ENCODE measurements at places on chromosomes 1 and 21.

DNA sequence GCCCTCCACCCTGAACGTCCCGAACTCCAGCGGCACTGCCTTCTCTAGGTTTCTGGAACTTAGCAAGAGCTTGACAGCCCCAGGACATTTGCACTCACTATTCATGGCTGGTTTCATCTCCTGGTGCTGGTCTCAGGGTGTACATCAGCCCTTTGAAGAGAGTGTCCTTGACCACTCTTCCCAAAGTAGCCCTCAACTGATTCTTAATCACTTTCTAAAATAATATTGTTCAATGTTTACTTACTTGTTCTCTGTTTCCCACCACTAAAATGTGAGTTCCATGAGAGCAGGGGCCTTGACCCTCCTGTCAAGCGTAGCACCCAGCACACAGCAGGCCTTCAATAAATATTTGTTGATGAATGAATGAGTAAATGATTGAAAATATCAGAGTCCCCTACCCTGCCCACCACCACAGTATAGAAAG is 262.5 kb downstream of the RHOU start:
- DNase-seq, result no peak

- DNase-seq, result no peak
Measured at GRCh38 chr1:223180731-223181321, 37.8 kb upstream of the TLR5 start.

- no peak for DNase-seq
Measured at GRCh38 chr1:45014321-45015028, 2.4 kb downstream of the UROD start.

- DNase-seq, result no peak
Measured at GRCh38 chr21:35727830-35728229, 332.5 kb downstream of the SETD4 start.

DNA sequence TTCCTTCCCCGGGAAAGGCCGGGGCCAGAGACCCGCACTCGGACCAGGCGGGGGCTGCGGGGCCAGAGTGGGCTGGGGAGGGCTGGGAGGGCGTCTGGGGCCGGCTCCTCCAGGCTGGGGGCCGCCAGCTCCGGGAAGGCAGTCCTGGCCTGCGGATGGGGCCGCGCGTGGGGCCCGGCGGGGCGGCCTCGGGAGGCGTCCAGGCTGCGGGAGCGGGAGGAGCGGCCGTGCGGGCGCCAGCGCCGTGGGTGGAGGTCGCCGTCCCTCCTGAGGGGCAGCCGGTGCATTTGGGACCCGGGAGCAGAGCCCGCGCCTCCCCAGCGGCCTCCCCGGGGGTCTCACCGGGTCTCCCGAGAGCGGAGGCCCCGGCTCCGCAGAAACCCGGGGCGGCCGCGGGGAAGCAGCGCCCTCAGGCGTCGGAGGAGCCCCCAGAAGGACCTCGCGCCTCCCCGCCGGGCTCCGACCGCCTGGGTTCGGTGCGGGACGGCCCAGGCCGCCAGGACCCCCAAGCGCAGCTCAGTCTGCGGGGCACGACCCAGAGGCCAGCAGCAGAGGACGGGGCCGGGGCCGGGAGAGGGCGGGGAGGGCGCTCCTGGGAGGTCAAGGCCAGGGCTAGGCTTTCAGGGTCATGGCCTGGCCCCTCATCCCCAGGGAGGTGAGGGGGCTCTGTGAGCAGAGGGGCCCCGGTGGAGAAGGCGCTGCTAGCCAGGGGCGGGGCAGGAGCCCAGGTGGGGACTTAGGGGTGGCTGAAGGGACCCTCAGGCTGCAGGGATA is 7.2 kb upstream of the SLX9 start:
- DNase-seq, result no peak

- DNase-seq, result no peak
Measured at GRCh38 chr1:1273209-1273511, 494 bp downstream of the UBE2J2 start.

DNA sequence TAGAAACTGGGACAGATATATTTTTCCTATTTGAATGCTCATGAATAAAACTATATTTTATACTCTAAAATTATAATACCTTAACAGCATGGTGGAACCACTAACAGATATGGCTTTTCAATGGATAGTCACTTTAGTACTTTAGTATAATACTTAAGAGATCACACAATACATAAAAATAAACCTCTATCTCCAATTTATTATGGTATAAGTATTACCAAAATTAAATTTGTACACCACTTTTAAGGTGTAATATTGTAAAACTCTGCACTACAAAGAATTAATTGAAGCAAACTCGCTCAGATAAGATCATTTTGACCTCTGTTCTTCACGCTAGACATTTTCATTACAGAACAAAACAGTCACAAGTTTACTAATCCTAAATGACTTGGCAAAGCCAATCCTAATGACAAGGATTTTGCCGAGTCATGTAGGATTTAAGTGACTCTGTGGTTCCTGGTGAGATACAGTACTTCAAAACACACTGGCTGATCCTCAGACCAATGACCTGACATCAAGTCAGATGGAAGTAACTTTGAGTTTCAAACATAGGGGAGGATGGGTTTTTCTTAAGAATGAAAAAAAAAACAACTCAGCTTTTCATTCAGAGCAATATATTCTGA is 200.6 kb downstream of the SMYD3 start:
- no peak for DNase-seq

GRCh38 chr1:20698195-20698910 is 19.5 kb downstream of the KIF17 start:
- DNase-seq, result no peak

GRCh38 chr1:225460021-225460736 is 32.3 kb upstream of the LBR start:
- no peak for DNase-seq

DNA sequence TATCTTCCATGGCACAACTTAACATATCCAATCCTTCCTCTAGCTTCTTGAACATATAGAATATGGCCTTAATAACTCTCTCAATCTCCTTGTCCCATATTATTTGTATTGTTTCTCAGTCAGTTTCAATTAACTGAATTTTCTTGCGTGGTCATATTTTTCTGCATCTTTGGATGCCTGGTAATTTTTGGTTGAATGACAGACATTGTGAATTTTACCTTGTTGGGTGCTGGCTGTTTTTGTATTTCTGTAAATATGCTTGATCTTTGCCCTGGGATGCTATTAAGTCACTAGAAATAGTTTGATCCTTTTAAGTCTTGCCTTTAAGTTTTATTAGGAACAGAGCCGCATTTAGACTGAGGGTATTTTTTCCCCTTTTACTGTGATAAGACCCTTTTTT is 5.9 kb downstream of the SAMD13 start:
- DNase-seq, result no peak

DNA sequence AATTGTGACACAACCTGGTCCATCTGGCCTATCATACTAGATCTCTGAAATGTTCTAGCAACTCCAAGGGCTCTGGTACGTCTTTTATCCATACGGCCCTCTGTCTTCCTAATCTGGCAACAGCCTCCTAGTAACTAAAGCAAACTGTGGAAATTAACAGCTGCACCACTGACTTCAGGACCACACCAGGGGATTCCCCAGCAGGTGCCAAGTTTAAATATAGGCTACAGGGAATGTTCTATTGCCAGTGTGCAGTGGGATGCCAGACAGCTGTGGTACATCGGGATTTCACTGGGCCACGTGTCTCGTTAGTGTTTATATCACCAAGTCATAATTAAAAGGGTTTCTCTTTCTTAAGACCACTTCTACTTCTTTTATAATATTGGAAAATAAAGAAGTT is 94.3 kb downstream of the RGS2 start:
- DNase-seq, result no peak

GRCh38 chr1:151164732-151165280 is 896 bp downstream of the LYSMD1 start:
- no peak for DNase-seq

GRCh38 chr1:226370144-226370923 is 37.6 kb downstream of the PARP1 start:
- no peak for DNase-seq

- DNase-seq, result no peak
Measured at GRCh38 chr1:7755448-7755847, 15.6 kb upstream of the VAMP3 start.

- DNase-seq, result no peak
Measured at GRCh38 chr1:66168948-66169671, 364.8 kb upstream of the SGIP1 start.

GRCh38 chr1:190858140-190858539 is 380.5 kb upstream of the BRINP3 start:
- DNase-seq, result no peak

GRCh38 chr1:17877896-17878295 is 122.8 kb downstream of the ACTL8 start:
- no peak for DNase-seq

- DNase-seq, result no peak
Measured at GRCh38 chr1:220526294-220526693, 1.6 kb upstream of the MARK1 start.

- DNase-seq, result no peak
Measured at GRCh38 chr1:203318229-203318517, 12.9 kb downstream of the BTG2 start.

- DNase-seq, result no peak
Measured at GRCh38 chr1:3996846-3997705, 97.0 kb upstream of the C1orf174 start.

GRCh38 chr1:217018648-217019047 is 295.4 kb upstream of the ESRRG start:
- no peak for DNase-seq

DNA sequence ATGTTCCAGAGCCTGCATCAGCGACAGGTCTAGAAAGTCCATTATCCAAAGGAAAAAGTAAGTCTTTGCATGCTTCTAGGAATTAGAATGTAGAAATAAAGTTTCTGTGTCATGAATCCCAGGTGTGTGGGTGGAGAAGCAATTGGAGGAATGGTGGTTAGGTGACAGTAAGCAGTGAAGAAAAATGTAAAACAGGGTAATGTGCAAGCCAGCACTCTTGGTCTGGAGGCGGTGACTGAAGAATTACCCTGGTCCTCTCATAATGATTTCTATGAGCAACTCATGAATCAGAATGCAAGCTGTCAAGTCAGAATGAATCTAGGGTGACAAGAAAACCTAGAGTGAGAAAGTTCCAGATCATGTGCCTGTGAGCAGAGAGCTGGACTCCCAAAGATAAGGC is 33.6 kb downstream of the PLPPR4 start:
- DNase-seq, result no peak

DNA sequence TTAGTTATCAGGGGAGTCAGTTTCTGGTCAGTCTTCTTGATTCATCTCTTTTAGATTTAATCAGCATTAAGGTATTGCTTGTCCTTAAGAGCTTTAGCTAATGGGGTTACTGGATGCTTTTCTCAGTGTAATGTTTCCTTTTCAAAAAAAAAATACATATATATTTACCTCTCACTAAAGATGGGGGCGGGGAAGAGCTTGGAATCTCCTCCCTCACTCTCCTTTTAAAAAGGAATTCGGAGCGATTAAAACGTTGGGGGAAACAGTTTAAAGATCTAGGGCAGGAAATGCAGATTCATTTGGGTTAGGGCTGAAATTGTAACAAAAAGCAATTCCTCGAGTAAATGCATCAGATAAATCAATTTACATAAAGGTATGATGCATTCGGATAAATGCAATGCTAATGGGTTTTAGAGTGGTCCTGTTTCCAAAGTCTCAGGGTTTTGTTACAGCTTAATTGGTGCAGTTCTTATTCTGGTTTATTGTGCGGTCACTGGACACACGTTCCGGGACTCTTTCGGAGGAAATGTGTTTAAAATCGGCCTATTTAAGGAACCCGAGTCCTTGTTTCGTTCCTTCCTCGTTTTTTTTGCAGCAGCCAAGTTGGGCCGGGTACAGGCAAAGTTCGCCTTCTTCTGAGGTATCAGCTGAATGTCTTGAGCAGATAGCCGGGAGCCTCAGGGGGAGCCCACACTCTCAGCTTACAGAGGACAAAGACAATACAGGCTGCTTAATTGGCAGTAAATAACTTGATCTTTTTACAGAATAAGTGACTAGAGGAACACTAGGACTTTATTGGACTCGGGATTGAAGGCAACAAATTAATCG is 1.6 kb downstream of the LMO4 start:
- no peak for DNase-seq

GRCh38 chr1:246161626-246162025 is 345.5 kb downstream of the SMYD3 start:
- DNase-seq, result no peak

GRCh38 chr21:31141389-31142000 is 103.2 kb upstream of the KRTAP19-8 start:
- DNase-seq, result no peak

DNA sequence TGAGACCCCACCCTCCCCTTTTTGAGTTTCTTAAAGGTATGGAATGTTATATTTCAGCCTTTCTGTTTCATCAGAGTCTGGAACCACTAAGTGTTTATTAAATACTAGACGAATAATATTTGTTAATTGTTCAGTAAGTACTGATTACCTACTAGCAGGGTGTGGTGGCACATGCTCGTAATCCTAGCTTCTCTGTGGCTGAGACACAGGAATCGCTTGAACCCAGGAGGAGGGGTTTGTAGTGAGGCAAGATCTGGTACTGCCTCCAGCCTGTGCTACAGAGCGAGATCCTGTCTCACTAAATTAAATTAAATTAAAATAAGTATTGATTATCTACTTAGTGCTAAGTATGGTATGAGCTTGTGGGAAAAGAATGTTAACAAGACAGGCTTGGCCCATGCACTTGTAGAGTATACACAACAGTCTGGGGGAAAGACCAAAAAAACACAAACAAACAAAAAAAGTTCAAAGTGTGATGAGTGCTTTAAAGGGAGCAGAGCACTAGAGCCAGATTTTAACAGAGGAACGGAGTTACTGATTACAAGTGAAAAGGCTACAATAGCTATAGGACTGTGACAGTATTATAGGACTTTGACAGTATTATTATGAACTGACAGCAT is 2.4 kb downstream of the CEPT1 start:
- no peak for DNase-seq

DNA sequence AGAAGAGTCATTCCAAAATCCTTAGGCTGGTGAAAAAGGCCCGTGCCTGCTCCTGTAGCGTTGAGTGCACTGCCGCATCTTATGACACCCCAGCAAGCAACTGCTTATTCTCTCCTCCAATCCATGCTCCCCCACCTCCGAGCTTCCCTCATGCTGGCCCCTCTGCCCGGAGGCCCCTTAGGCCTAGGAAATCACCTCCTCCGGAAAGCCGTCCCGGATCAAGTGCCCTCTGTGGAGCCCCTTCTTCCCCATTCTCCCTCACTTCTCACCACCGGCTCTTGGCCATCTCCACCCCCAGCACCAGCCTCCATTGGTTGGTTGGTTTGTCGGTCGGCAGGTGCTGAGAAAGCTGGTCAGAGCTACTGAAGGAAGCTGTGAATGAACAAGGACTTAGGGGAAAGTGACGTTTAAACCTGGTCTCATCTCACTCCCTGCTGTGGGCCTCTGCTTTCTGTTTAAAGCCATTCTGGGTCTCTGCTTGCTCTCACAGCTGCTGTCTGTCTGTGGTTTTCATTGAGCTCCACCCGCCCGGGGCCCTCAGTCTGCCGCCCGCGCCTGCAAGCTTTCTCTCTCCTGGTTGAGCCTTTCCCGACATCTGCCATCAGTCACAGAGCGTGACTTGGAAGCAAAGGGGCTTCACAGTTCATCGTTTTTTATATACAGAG is 122.2 kb downstream of the KCNN3 start:
- DNase-seq, result no peak

GRCh38 chr1:44775930-44776729 is 790 bp downstream of the RPS8 start:
- no peak for DNase-seq

GRCh38 chr1:93262645-93263044 is 82.1 kb downstream of the CCDC18 start:
- no peak for DNase-seq

GRCh38 chr1:27238032-27238431 is 3.6 kb downstream of the WDTC1 start:
- DNase-seq, result no peak

Measured in brain pericyte (primary cell).